ENCODE measurements at places on chromosomes 5 and 9.

- peaks cover 5% of the 10 kb centered on the region for H3K27me3 ChIP-seq
- H3K4me1 ChIP-seq: no peaks in the 10 kb centered on the region
- H3K27ac ChIP-seq: no peak overlapping the region
- DNase-seq: no peak
Observed at GRCh38 chr9:79759460-79759859, 187.7 kb downstream of the TLE4 start.

DNA sequence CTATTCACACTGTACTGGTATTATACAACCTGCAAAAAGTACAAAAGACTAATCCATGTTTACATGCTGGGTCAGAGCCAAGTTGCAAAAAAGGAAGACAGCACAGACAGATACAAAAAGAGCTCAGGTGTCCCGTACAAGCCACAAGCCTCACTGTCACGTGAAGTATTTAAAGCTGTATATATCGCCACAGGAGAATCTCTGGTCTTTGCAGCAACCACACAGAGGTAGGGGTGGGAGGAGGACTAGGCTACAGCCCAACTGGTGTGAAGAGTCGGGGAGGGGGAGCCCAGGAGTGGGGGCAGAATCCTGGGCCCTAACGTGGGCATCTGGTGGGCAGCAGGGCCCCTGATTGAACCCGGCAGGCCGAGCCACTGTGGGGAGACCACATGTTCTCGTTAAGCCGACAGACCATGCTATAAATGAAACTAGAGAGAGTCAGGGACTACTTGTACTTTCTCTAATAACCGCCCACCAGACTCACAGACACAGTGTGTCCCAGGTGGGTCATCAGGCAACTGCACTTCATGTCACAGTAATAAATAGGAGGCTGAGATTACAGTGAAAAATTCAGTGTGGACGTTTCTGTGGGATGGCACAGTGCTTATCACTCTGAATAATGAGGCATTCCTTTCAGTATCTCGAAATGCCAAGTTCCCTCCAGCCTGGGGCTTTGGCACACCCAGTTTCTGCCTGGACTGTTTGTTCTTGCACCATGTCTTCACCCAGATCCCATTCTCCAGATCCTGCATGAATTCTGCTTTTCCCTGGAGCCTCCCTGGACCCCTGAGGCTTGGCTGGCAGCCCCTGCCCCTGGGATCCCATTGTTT, 79.3 kb upstream of the SH3PXD2B start:
- H3K4me1 ChIP-seq: peaks cover 3% of the 10 kb centered on the region
- DNase-seq: no peak
- H3K27me3 ChIP-seq: peaks cover 19% of the 10 kb centered on the region
- no peak overlapping the region for H3K27ac ChIP-seq
- H3K4me3 ChIP-seq: peak overlapping the region; percentile 15

GRCh38 chr5:52999344-52999949, 10.3 kb downstream of the ITGA2 start:
- no peak for DNase-seq
- H3K27ac ChIP-seq: no peak overlapping the region
- no peaks in the 10 kb centered on the region for H3K4me1 ChIP-seq
- H3K27me3 ChIP-seq: no peaks in the 10 kb centered on the region
- no peaks in the 10 kb centered on the region for H3K36me3 ChIP-seq

DNA sequence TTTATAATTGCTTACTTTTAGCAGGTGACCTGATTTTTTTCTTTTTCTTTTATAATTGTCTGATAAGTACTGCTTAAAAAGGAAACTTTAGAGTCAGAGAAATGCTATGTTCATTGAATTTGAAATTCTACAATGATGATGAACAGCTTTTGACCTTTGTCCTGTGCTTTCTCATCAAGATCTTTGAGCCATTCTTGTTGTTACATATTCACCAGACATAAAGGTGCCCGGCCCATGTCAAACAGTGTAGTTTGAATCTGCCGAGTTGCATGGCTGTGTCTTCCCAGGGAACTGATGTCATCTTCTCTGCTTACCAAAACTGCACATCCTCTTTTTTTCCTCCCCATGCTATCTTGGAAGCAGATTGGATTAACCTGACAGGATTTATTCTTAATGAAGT, 163.6 kb downstream of the LRRC70 start:
- DNase-seq: no peak
- H3K27me3 ChIP-seq: peaks cover 29% of the 10 kb centered on the region

DNA sequence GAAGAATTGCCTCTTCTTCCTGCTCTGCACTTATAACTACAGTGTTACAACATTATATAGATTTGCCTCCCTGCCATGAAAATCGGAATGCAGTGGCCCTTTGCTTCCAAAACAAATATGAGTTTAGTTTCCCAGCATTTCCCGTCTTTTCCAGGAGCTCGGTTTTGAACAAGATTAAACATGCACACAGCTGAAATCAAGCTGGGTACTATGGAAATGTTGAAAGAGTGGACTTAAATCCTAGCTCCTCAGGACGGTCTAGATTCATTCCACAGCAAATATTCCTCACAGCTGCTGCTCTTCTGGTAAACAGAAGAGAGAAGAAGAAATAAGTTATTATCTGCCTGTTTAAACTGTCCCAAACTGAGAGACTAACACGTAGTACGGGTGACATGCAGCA, 161.4 kb downstream of the PIK3R1 start:
- peaks cover 28% of the 10 kb centered on the region for H3K4me1 ChIP-seq
- peaks cover 3% of the 10 kb centered on the region for H3K36me3 ChIP-seq
- H3K27me3 ChIP-seq: no peaks in the 10 kb centered on the region
- H3K27ac ChIP-seq: no peak overlapping the region
- no peak for DNase-seq

DNA sequence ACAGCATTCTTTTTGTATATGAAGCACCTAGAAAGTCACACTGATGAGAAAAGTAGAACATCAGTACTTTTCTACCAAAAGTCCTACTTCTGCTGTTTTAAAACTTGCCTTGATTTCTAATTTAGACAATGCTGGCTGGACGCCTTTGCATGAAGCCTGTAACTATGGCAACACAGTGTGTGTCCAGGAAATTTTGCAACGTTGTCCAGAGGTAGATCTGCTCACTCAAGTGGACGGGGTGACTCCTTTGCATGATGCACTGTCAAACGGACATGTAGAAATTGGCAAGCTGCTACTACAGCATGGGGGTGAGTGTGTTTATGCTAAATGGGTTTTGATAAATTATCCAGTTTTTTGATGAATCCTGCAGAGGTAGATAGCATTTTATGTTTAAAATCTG, 73.5 kb downstream of the SLF1 start:
- H3K27me3 ChIP-seq: no peaks in the 10 kb centered on the region
- no peak overlapping the region for H3K4me3 ChIP-seq
- H3K36me3 ChIP-seq: peaks cover 3% of the 10 kb centered on the region
- no peak for DNase-seq

DNA sequence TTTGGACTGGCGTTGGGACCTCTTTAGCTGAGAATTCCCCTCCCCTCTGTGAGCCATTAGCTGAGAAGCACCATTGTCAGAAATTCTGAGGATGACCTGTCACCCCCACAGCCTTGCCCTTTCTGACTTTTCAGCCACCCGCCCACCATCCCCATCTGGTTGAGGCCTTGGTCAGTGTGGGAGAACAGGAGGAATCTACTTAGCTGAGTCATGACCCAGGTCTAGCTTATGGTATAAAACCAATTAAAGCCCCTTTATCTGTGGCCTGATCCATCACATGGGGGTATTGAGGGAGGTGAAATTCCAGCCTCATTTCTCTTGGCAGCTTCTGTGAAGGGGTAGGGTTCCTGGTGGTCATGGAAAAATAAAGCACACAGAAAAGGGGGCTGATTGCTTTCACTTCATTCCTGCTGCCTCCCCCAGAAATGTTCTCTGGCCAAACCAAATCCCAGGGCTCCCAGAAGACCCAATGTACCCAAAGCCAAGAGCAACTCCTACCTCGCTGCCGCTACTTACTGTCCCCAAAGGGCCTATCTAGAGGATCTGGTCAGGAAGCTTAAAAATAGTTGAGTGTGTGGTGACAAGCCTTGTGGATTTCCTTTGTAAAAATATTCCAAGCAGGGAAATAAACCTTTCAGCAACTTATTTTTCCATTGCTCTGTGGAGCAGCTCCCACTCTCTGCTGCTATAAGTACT, 174.8 kb upstream of the TNC start:
- no peak overlapping the region for H3K4me3 ChIP-seq
- DNase-seq: no peak
- H3K27me3 ChIP-seq: peaks cover 20% of the 10 kb centered on the region

DNA sequence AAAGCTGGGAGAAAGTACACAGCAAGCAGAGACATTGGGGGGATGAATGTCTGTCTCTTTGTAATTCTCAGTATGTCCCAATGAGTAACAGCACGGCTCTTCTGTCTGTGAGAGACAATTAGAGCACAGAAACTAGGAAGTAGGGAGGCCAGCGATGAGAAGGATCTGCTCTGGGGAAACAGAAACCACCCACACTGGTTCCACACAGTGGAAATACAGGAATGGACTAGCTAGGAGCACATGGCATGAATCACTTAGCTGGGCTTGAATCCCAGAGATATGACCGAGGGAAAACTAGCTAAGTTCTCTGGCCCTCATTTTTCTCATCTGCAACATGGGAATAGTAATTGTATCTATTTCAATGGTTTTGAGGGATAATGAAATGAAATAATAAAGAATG, 895.9 kb downstream of the TLE4 start:
- H3K4me1 ChIP-seq: no peaks in the 10 kb centered on the region
- H3K36me3 ChIP-seq: no peaks in the 10 kb centered on the region
- no peak for DNase-seq

DNA sequence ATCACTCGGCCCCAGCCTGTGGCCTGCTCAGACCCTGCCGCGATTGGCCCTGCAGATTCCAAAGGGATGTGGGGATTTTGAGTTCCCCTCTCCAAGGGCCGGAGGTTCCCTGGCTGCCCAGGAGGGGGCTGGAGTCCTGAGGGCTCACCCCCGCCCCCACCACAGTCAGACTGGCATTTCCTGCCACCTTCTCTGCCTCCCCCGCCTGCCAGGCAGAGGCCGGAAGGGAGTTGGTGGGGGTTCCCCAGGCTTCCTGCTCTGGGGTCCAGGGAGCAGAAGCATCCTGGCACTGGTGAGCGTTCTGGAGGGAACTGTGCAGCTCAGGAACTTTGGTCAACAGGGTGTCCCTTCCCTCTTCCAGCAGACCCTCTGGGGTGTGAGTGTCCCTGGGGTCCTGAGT, 70.6 kb downstream of the RXRA start:
- H3K4me3 ChIP-seq: peak overlapping the region; percentile 91
- DNase-seq: peak; percentile 51
- H3K27ac ChIP-seq: peak overlapping the region; percentile 94
- no peaks in the 10 kb centered on the region for H3K36me3 ChIP-seq
- H3K4me1 ChIP-seq: peaks cover 30% of the 10 kb centered on the region
- H3K27me3 ChIP-seq: no peaks in the 10 kb centered on the region

GRCh38 chr5:428219-428618, 14.8 kb upstream of the EXOC3 start:
- peaks cover 42% of the 10 kb centered on the region for H3K27me3 ChIP-seq
- peaks cover 5% of the 10 kb centered on the region for H3K36me3 ChIP-seq

DNA sequence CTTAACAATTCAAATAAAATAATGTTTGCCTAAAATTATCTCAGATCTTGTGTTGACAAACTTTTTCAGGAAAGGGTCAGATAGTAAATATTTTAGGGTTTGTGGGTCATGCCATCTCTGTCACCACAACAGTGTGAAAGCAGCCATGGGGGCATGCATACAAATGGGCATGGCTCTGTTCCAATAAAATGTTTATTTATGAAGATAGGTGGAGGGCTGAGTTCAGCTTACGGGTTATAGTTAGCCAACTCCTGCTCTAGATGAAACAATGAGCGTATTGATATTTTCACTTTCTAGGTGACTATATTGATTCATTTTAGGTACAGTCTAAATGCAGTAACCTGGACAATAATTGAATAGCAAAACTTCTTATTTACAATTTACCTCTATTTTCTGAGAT, 533.8 kb upstream of the CLINT1 start:
- H3K4me3 ChIP-seq: no peak overlapping the region
- H3K27me3 ChIP-seq: peaks cover 6% of the 10 kb centered on the region
- no peak overlapping the region for H3K27ac ChIP-seq
- H3K36me3 ChIP-seq: no peaks in the 10 kb centered on the region
- H3K4me1 ChIP-seq: no peaks in the 10 kb centered on the region

GRCh38 chr5:95216136-95216955, 68.5 kb downstream of the MCTP1 start:
- no peaks in the 10 kb centered on the region for H3K4me1 ChIP-seq
- no peaks in the 10 kb centered on the region for H3K36me3 ChIP-seq
- no peak for DNase-seq
- no peaks in the 10 kb centered on the region for H3K27me3 ChIP-seq
- no peak overlapping the region for H3K27ac ChIP-seq

GRCh38 chr9:88373045-88373444, 15.2 kb upstream of the SPIN1 start:
- no peaks in the 10 kb centered on the region for H3K4me1 ChIP-seq
- H3K36me3 ChIP-seq: peaks cover 2% of the 10 kb centered on the region
- DNase-seq: no peak
- H3K27ac ChIP-seq: no peak overlapping the region

DNA sequence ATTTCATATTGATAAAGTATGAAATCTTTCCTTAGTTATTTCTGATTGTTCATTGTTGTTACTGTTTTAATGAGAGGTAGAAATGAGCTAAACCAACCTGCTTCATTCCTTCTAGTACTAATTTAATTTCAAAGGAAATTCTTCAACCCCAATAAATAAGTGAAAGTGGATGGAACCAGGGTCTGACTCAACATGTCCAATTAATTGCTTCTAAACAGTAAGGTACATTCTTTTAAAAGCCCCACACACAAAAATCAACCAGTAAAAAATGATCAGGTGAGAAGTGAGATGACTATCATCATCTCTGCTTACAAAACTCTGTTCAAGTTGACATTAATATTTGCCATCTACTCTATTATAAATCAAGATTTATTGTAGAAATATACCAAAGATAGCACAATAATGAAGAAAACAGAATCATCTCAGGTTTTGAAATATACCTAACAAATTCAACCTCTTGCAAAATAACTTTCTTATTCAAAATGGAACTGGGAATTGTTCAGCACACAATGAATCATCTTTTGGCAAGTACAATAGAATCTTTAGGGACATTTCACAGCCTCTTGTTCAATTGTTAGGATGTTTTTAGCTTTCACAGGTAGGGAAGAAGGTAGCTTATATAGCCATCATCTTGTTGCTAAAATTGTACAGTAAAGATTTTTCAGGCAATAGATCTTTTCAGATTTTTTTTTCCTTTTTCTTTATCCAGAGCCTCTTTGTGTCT, 114.5 kb downstream of the RPS23 start:
- no peaks in the 10 kb centered on the region for H3K27me3 ChIP-seq
- no peak overlapping the region for H3K4me3 ChIP-seq
- H3K4me1 ChIP-seq: peaks cover 5% of the 10 kb centered on the region
- H3K36me3 ChIP-seq: no peaks in the 10 kb centered on the region

DNA sequence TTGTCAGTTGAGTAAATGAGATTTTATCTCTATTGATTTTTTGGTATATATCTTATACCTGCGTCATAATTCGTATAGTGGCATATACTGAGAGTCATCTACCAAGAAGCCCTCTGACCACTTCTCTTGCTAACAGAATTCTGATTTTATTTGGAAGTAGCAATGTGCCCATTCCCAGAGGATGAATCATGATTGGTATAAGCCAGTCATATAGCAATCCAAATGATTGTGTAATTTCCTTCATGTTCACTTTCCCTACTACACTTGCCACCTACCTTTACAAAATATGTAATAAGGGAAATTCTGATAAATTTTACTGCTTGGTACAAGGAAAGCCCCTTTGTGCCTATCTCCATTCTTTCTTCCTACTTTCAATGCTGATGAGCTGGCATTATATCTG, 16.1 kb upstream of the ZNF462 start:
- H3K4me1 ChIP-seq: no peaks in the 10 kb centered on the region
- no peak for DNase-seq
- H3K27me3 ChIP-seq: no peaks in the 10 kb centered on the region
- H3K36me3 ChIP-seq: no peaks in the 10 kb centered on the region

GRCh38 chr5:22846693-22847092, 6.5 kb downstream of the CDH12 start:
- H3K27me3 ChIP-seq: no peaks in the 10 kb centered on the region
- no peak overlapping the region for H3K27ac ChIP-seq
- no peaks in the 10 kb centered on the region for H3K36me3 ChIP-seq
- H3K4me3 ChIP-seq: no peak overlapping the region
- no peaks in the 10 kb centered on the region for H3K4me1 ChIP-seq

Measured in T-helper 17 cell (primary cell).